ENCODE measurements at places on chromosomes 12 and 14. TPM values are rescaled to one million over a fixed set of nuclear protein-coding genes. Genes with fewer than 3 reads are reported as not detected.

NINJ2 gene
- total RNA-seq, result 3.6 TPM

FOS gene
- 197 TPM for total RNA-seq

RNASE7 gene
- total RNA-seq, result 0.18 TPM

MTRFR gene
- total RNA-seq, result 10.7 TPM

AQP6 gene
- total RNA-seq, result 18.5 TPM

ACVRL1 gene
- 72.2 TPM for total RNA-seq

NR1H4 gene
- total RNA-seq, result 11.8 TPM

SMIM41 gene
- total RNA-seq, result 0.35 TPM

ACACB gene
- total RNA-seq, result 54.4 TPM

NANOG gene
- 0.06 TPM for total RNA-seq

KRT4 gene
- total RNA-seq, result 0.29 TPM

HOTAIR gene
- total RNA-seq, result 0.99 TPM

KRT86 gene
- not detected for total RNA-seq

PIP4P1 gene
- total RNA-seq, result 26.3 TPM

CCDC175 gene
- total RNA-seq, result 1.5 TPM

KRT72 gene
- not detected for total RNA-seq

SDR9C7 gene
- not detected for total RNA-seq

SETD3 gene
- 62.1 TPM for total RNA-seq

ANO2 gene
- 4.9 TPM for total RNA-seq

TOMM20L gene
- not detected for total RNA-seq

OTOGL gene
- 0.82 TPM for total RNA-seq

CMA1 gene
- total RNA-seq, result not detected

SYNDIG1L gene
- 0.06 TPM for total RNA-seq

MANSC1 gene
- 5.4 TPM for total RNA-seq

DRAM1 gene
- total RNA-seq, result 15.2 TPM

SFSWAP gene
- total RNA-seq, result 37.0 TPM

SOAT2 gene
- total RNA-seq, result 0.41 TPM

IAPP gene
- not detected for total RNA-seq

COX8C gene
- not detected for total RNA-seq

CLEC9A gene
- total RNA-seq, result 0.93 TPM

DIO3 gene
- total RNA-seq, result 0.41 TPM

SALL2 gene
- total RNA-seq, result 19.8 TPM

SRRM4 gene
- total RNA-seq, result 0.06 TPM

TMEM132C gene
- 5.1 TPM for total RNA-seq

CCDC60 gene
- total RNA-seq, result 0.47 TPM

PIGH gene
- 42.2 TPM for total RNA-seq

PRB2 gene
- total RNA-seq, result not detected

Data from metanephros (tissue), 2 donors.